ENCODE measurements at places on chromosomes 4 and X.

DNA sequence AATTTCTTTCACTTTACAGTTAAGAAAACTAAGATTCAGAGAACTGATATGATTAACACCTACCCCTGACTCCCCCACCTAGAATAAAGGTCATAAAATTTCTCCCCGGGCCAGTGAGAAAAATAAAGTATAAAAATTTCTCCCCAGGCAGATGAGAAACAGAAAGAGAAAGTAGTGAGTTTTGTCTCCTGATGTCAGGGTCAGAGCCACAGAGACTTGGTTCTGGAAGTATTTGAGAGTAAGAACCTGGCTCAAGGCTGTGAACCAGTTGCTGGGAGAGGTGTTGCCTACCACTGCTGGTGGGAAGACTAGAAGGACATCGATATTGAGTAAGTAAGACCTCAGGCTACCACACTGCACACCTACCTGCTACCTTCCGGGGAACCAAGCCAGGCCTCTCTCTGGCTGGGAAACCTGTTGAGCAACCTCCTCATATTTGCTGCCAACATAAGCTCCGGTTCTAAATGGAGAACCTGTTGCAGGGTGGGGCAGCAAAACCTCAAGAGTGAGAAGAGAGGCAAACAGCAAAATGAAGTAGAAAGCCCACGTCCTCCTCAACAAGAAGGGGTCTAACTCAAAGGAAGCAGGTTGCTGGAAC, 104.2 kb upstream of the PUDP start:
- DNase-seq = no peak

DNA sequence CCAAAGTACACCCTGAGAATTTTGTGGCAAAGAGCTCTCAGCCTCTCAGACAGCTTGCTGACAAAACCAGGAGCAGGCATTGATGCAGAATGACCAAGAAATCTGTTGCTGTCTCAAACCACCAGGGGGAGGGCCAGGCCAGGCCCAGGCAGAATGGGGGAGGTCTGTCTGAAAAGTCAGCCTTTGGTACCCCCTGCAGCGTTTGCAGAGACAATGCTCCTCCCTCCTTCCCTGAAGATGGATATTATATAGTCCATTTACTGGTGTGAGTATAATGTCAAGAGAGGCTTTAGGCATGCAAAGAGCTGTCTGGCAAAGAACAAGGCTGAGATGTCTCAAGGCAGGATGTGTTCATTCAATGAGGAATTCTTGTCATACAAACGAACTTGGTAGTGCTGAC, 52.9 kb upstream of the TRPC5OS start:
- no peak for DNase-seq

DNA sequence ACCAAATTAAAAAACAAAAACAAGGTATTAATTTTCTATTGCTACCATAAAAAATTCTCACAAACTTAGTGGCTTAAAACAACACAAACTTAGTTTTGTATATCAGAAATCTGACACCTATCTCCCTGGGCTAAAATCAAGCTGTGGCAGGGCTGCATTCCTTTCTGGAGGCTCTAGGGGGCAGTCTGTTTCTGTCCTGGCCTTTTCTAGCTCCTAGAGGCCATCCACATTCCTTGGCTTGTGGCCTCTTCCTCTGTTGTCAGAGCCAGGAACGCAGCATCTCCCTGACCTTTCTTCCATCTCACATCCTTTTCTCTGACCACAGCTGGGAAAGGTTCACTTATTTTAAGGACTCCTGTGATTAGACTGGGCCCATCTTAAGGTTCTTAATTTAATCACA, 38.9 kb upstream of the TLR2 start:
- DNase-seq = no peak

GRCh38 chrX:74248889-74249288, 55.1 kb upstream of the ZCCHC13 start:
- DNase-seq = peak; percentile 40

- peak; percentile 0 for DNase-seq
These were observed 58.6 kb upstream of the TLL1 start for GRCh38 chr4:165814256-165815020.

- DNase-seq = no peak
These were observed 386.7 kb upstream of the IGFBP7 start for GRCh38 chr4:57496697-57497471.

GRCh38 chrX:107602694-107603239, 25.5 kb upstream of the PRPS1 start:
- DNase-seq = no peak

GRCh38 chr4:153560908-153561307, 94.7 kb downstream of the TMEM131L start:
- DNase-seq = peak; percentile 67
